Spleen (tissue), 13 donors: ENCODE measurements at places on chromosomes 2 and 18. TPM values are rescaled to one million over a fixed set of nuclear protein-coding genes. Genes with fewer than 3 reads are reported as not detected.

DNA sequence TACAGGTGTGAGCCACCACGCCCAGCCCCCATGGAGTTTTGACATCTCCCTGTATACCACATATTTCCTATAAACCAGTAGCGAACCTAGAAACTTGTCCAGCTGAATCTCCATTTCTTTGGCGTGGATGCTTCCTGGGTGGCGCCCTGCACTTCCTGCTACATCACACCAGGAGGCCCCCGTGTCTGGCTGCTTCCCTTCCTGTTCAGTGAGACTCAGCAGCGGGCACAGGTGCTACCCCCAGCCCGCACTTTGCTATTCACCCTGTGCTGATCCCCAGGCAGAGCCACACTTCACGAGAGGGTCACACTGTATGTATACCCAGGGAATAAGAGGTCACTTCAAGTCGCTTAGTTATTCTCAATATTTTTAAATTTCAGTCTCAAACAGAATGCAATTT lies 35.0 kb downstream of the CYP27C1 start:
- DNase-seq = peak; percentile 69

Gene ANKRD12
- total RNA-seq = 122 TPM

DNA sequence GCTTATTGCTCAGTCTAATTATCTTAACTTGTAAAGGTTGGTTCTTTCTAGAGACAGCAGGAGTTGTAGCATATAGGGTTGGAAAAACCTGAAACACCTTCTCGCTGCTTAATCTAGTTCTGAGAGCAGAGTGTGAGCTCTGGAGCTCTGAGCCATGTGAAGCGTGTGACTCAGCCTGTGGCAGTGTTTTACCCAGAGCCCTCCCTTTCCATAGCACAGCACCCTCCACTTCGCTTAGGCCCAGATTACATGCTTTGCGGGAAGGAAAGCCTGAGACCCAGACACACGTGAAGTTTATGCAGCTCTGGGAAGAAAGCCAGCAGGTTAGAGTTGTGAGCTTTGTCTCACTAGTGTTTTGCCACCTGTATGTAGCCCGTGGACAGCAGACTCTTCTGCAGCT lies 74.5 kb downstream of the INPP4A start:
- DNase-seq = no peak

DNA sequence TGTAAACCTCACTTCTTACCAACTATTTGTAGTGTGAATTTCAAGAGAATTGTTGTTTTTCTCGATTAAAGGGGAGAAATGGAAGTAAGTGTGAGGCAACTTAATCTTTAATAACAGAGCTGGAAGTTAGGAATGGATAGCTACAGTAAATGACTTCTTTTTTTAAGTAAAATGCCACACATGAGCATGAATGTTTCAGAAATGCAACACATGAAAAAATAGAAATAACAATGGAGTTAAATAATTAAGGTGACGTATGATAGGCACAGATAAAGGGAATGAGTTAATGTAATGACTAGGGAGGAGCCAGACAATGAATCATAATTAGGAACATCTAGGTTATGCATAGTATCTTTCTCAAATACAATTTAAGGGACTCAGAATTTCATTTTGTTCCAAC lies 3.4 kb downstream of the REL start:
- no peak for DNase-seq

Gene SLC14A1
- total RNA-seq = 10.3 TPM

Gene CRACDL
- total RNA-seq = 1.5 TPM

DNA sequence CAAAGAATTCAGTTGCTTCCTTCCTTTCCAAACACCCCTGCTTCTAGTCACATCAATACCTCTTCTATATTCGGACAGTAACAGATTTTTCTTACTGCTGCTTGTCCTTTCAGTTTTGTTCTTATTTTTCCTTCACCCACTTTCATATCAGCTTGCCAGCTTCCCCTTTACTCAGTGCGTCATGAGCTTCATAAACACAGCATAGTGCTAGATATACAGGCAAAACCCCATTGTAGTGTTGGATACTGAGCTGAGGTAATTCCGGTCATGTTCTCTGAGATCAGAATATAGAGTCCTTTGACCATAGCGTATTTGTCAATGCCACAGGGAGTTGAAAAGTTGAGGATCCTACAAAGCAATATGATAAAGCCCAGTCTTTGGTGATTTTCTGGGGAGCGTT lies 2.4 kb downstream of the FARP2 start:
- DNase-seq = no peak

Gene MAP4K3
- 31.2 TPM for total RNA-seq

Gene COLEC12
- 1.7 TPM for total RNA-seq

Gene TSPYL6
- 0.33 TPM for total RNA-seq

DNA sequence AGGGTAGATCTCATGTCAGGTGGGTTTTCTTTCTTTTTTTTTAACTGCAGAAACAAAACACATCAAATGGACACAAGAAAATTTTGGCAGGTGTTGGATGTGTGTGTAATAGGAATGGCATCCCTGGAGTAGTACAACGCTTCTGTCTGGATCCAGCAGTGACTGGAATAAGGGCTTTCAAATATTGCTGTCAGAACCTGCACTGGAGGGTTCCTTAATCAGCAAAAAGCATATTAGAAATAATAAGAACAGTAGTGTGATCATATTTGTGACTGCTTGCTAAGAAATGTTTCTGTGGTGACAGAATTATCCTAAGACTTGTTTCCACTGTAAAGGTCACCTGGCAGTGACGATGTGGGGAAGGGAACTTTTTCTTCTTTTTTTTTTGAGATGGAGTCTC lies 30.8 kb downstream of the CREG2 start:
- DNase-seq = no peak

Gene UGT1A6
- not detected for total RNA-seq

DNA sequence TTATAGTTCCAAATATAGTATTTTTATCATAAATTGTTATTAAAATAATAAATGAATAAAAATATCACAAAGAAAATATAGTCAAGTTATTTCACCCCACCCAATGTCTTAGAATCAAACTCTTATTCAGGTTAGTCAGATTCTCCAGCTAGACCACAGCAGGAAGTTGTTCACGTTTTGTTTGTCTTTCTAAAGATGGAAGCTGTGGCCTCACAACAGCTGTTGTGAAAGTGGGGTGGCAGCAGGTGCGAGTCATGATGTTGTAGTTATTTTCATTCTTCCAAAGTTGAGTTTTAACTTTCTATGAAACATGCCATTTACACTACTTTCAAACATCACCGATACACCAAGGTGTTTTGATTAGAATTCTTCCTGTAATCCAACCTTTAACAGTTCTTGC lies 272.9 kb downstream of the SLC8A1 start:
- DNase-seq = no peak

DNA sequence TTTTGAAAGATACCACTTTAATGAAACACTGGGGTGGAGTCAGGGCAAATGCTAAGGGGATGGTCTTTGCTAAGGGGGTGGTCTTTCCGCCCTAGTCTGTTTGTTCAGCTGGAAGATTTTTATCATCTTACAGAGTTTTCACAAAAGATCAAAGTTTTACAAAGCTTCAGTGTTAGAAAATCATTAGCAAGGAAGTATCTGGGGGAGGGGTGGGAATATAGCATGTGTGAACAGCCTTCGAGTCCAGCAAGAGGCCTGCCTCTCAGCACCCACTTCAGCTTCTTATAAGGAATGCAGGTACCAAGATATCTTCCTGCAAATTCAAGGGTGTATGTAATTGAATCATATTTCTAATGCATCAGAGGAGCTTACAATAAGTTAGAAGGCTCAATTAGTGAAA lies 112.9 kb downstream of the RAPGEF4 start:
- DNase-seq = no peak

- DNase-seq = peak; percentile 89
Observed at GRCh38 chr2:29114946-29115609, at the start of gene CLIP4. CLIP4 (plus strand) TSS chr2:29115415; CDS start chr2:29121389, 5,974 bp downstream.

DNA sequence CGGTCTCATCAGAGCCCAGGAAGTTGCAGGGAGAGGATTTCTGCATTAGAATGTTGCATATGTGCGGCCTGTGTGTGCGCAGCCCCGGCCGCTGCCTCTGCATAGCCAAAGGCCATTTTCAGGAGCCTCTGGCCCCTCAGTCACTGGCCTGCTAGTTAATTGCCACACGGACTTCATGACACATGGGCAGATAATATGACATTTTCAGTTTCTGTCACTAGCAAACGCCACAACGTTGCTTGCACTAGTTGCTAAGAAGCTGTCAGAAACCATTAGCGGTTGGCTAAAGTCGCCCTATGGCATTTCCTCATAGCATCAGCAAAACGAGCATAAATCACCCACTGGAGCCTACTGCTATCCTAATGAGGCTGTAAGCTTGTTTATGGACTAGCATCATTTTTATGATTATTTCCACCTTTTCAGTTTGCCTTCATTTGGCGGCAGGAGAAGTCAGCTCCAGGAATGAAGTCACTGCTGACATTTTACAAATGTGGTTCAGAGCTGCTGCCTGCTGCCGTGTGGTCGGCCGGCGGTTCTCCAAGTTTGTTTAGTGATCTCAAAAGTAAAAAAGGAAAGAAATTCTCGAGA lies 73.7 kb downstream of the MEIS1 start:
- no peak for DNase-seq

GRCh38 chr2:19332503-19332902 lies 25.9 kb downstream of the OSR1 start:
- no peak for DNase-seq

DNA sequence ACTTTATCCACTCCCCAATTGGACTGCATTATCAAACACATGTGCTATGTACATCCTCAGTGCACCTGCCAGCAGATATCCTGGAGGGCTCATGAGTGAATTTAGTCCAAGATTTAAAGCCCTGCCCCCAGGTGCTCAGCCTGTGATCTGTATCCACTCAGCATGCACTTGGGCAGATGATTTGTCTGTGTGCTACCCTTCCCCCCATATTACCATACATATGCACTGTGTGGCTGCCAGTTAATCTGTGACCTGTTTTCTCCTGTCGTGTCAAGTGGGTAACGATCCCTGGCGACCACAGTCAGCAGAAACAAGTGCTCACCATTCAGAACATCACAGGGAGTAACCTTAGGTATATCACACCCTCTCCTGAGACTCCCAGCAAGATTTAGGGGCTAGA lies 10.2 kb downstream of the NAGK start:
- no peak for DNase-seq

GRCh38 chr2:117786520-117786919 lies 28.0 kb upstream of the DDX18 start:
- DNase-seq = no peak

Gene FAM124B
- 2.8 TPM for total RNA-seq

DNA sequence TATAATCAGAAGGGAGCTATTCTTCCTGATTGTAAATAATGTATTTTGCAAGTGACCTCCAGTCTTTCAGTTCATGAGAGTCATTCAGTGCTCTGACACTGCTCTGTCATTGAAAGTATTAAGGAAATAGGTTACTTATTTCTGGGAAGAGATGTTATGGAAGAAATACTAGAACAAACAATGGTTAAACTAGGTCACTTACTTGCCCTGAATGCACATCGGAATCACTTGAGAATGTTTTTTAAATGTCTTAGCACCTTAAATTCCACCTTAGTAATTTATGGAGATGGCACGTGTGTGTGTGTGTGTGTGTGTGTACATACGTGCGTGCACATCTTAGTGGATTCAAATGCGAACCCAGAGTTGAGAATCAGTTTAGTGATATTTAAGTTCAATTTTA lies 126.6 kb upstream of the KCNH7 start:
- DNase-seq = no peak

DNA sequence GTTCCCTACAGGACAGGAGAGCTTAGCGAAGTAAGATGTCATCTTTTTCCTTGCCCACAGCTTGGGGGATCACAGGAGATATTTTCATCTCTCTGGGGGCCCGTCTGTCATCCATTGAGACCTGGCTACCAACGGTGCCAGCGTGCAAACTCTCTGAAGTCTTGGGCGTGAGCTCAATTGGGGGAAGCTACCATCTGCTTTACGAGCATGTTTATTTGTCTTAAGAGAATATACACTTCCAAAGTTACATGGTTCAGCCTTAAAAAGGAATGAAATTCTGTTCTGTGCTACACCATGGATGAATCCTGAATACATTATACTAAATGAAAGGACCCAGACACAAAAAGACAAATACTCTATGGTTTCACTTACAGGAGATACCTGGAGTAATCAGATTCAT lies 13.6 kb downstream of the SAG start:
- no peak for DNase-seq

Gene PGAP1
- total RNA-seq = 5.9 TPM

- DNase-seq = no peak
Observed at GRCh38 chr2:201419057-201419635, 32.1 kb downstream of the TRAK2 start.

GRCh38 chr2:116585669-116586327 lies 1228.7 kb upstream of the DDX18 start:
- no peak for DNase-seq

Gene MROH2A
- not detected for total RNA-seq

Gene GALNT5
- total RNA-seq = not detected

GRCh38 chr18:13376298-13376840 lies 157.8 kb downstream of the LDLRAD4 start:
- DNase-seq = no peak

- DNase-seq = no peak
Observed at GRCh38 chr2:238420878-238421694, 5.6 kb upstream of the ASB1 start.

Gene STARD7
- total RNA-seq = 97.1 TPM

DNA sequence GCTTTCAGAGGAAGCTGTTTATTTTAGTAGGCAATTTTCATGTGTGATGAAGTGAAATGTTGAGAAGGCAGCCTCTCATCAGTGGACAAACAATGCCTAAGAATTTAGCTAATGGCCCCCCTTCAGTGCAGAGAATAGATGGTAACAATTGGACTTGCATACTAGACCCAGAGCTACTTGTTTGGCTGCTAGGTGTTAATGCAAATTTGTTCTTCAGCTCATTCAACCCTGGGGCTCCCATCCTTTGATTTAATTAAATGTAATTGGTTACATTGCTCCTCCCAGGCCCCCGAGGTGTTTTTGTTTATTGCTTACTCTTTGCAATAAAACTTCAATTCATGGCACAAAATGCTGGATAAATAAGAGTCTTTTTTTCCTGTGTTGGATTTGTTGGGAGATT lies 68.6 kb downstream of the CAMKMT start:
- no peak for DNase-seq

DNA sequence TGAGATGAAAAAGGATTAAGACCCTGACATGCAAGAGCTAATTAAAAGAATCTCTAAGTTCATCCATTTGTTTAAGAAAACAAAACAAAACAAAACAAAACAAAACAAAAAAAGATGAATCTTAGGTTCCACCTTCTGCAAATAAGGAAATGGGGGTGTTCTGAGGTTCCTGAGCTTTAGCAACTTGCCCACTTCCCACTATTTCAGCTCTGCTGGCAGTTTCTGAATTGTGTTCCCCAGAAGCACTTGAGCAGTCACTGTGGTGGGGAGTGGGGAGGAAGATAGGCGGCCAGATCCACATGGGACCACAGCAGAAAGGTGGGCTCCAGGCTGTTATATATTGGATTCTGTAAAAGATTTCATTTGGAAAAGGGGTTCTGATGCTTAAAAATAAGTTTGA lies 20.3 kb downstream of the INO80C start:
- no peak for DNase-seq

- DNase-seq = no peak
Observed at GRCh38 chr2:168203762-168204693, 43.4 kb downstream of the STK39 start.

GRCh38 chr2:127678991-127679390 lies 3.7 kb upstream of the LIMS2 start:
- DNase-seq = no peak

Gene PRSS56
- not detected for total RNA-seq
